Mesenteric fat pad (tissue), 1 donor: ENCODE measurements at places on chromosomes 13 and 19. TPM values are rescaled to one million over a fixed set of nuclear protein-coding genes. Genes with fewer than 3 reads are reported as not detected.
A peak's percentile ranks its signal among the peaks of the same experiment; 100 is the strongest.

Gene IGFL2
- total RNA-seq = not detected

DNA sequence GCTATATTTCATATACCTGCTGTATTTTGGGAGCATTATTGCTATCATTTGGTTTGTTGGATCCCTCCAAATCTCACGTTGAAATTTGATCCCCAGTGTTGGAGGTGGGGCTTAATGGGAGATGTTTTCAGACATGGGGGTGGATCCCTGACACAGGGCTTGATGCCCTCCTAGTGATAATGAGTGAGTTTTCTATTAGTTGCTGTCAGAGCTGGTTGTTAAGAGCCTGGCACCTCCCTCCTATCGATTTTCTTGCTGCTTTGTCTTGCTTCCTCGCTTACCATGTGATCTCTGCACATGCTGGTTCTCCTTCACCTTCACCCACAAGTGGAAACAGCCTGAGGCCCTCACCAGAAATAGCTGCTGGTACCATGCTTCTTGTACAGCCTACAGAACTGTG, 259.9 kb upstream of the STARD13 start:
- no peak for DNase-seq

- no peak for DNase-seq
These were observed 21.1 kb downstream of the PROSER1 start for GRCh38 chr13:39016787-39017186.

DNA sequence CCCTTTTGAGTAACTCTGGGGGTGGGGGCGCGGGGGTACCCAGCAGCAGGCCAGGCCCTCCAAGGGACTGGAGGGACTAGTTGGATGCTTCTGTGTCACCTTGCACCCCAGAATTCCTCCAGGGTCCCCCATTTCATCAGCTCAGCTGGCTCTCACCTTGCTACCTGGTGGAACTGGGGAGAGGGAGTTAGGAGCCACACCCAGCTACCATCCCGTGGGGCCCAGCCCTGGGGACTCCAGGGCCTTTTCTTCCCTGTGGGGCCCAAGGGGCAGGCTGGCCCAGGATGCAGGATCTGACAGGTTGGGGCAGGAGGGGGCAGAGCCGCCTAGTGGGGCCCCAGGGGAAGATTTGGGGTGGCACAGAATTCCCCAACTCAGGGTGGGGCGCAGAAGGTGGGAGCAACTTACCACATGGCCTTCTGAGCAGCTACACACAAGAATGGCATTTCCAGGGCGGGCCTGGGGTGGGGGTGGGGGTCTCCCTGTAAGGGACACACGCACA, 32.8 kb upstream of the NANOS3 start:
- no peak for DNase-seq

Gene PEG3
- total RNA-seq = 13.2 TPM

GRCh38 chr19:38650911-38651584, 3.6 kb downstream of the ACTN4 start:
- no peak for DNase-seq

Gene ZNF99
- total RNA-seq = 0.10 TPM

- no peak for DNase-seq
These were observed 25.1 kb downstream of the ELF1 start for GRCh38 chr13:40993987-40994386.

Gene CAPNS1
- 647 TPM for total RNA-seq

GRCh38 chr13:41837629-41838028, 123.3 kb downstream of the VWA8 start:
- DNase-seq = no peak

DNA sequence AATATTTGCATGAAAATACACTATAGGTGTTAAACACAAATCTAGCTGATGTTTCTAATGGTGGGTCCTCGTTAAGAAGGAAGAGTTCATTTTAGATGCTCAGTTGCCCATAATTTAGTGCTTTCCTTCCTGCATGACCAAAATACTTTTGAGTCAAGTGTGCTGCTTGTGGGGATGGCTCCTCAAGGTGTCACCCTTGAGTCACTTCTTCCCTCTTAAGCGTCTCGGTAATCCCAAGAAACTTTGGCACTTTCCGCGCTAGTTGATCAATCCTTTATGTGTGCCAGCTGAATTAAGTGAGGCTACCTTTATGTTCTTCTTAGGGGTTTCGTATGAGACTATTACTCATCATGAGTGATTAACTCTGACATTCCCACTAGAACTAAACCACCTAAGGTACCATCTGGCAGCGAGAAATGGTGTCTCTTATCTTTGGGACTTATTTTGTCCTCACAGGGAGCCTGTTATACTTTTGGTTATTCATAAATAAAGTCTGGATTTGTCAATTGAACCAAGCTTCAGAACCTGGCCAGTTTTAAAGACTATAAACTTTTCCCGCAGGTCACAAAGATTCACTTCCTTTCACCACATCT, 106.8 kb downstream of the NHLRC3 start:
- DNase-seq = no peak

Gene CNFN
- 2.2 TPM for total RNA-seq

DNA sequence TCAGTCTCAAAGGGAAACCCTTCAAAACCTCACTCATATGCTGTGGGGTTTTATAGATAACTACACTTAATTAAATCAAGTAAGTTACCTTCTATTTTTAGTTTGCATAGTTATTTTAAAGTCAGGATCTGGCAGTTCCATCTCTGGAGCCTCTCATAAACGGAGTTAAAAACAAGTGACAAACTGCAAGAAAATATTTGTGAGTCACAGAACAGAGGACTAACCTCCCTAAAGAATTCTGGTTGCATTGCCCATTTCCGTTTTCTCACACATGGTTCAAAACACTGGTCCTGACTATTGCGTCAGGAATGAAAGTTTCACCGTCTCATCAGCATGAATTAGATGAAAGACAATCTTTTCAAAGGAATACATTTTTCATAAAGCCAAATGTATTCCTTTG, 10.6 kb downstream of the RXFP2 start:
- DNase-seq = no peak

DNA sequence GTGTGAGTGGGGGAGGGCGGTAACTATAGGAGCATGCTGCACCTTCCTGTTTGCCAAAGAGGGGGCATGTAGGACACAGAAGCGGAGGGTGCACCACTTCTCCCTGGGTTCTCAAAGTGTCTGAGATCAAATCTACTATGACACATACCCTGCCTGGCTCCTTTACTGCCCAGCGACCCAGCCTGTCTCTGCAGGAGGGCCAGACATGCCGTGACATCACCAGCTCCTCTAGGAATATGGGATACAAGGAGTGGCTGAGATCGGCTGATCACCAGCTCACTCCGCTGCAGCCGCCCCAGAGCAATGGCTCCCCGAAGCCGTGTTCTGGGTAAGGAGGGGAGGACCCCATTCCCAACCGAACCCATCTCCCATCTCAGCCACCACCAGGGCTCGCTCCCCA, 16.4 kb upstream of the IGFL1 start:
- no peak for DNase-seq

Gene PRKCG
- total RNA-seq = not detected

- no peak for DNase-seq
These were observed 6.7 kb upstream of the LRCH1 start for GRCh38 chr13:46546084-46546768.

DNA sequence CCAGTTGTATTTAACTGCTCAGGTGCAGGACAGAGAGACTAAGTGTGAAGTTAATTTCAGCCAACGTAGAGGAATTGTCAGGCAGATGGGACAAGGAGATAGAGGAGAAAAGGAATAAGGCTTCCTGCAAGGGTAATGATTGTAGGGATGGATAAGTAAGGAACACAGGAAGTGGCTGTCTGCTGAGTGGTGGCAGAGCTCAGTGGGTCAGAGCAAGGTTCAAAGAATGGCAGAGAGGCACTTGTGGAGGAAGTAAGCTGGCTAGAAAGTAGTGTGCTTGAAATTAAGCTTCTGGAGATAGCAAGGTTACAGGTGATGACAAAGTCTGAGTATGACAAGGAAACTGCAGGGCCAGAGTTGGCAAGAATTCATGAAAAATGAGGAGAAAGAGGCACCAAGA, 47.9 kb downstream of the USPL1 start:
- DNase-seq = no peak

DNA sequence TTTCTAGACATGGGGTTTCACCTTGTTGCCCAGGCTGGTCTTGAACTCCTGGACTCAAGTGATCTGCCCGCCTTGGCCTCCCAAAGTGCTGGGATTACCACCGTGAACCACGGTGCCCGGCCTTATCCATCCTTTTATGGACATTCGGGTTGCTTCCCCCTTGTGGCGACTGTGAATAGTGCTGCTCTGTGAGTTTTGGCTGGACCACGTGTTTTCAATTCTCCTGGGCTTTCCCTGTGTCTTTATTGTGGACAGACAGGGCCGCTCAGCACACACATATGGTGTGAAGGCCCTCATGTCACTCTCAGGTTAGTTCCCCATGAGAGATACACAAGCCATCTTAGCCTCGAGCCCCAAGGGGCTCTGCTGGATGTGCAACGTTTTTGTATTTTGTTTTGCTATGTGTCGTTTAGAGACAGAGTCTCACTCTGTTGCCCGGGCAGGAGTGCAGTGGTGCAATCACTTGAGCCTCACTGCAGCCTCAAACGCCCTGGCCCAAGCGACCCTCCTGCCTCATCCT, 40.5 kb downstream of the MAU2 start:
- no peak for DNase-seq

- DNase-seq = no peak
These were observed 11.2 kb downstream of the NAXD start for GRCh38 chr13:110626521-110626920.

Gene ZNF256
- total RNA-seq = 4.0 TPM

- no peak for DNase-seq
These were observed 48.0 kb downstream of the GGACT start for GRCh38 chr13:100540621-100541020.

DNA sequence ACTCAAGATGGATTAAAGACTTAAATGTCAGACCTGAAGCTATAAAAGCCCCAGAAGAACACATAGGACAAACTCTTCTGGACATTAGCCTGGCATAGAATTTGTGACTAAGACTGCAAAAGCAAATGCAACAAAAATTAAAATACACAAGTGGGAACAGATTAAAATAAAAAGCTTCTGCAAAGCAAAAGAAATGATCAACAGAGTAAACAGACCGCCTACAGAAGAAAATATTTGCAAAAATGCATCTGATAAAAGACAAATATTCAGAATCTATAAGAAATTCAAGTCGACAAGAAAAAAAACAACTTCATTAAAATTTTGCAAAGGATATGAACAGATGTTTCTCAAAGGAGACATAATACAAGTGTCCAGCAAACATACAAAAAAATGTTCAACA, 537.8 kb downstream of the SLITRK1 start:
- DNase-seq = no peak

Gene YIF1B
- 36.5 TPM for total RNA-seq

DNA sequence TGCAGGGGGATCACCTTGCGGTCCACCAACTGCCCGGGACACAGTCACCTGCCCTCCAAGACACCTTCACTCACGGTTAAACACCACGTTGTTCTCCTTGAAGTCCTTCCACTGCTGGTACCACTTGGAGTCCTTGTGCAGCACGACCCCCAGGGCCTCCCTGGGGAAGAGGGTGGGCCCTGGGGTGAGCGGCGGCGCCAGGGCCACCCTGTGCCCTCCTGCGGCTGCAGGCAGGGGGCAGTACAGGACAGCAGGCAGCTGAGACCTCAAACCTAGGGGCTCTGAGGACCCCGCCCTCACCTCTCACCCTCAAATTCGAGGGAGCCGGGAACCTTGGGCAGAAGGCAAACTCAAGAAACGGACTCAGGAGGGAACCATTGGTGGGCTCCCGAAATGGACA, 7.5 kb upstream of the CTXN1 start:
- DNase-seq = no peak

DNA sequence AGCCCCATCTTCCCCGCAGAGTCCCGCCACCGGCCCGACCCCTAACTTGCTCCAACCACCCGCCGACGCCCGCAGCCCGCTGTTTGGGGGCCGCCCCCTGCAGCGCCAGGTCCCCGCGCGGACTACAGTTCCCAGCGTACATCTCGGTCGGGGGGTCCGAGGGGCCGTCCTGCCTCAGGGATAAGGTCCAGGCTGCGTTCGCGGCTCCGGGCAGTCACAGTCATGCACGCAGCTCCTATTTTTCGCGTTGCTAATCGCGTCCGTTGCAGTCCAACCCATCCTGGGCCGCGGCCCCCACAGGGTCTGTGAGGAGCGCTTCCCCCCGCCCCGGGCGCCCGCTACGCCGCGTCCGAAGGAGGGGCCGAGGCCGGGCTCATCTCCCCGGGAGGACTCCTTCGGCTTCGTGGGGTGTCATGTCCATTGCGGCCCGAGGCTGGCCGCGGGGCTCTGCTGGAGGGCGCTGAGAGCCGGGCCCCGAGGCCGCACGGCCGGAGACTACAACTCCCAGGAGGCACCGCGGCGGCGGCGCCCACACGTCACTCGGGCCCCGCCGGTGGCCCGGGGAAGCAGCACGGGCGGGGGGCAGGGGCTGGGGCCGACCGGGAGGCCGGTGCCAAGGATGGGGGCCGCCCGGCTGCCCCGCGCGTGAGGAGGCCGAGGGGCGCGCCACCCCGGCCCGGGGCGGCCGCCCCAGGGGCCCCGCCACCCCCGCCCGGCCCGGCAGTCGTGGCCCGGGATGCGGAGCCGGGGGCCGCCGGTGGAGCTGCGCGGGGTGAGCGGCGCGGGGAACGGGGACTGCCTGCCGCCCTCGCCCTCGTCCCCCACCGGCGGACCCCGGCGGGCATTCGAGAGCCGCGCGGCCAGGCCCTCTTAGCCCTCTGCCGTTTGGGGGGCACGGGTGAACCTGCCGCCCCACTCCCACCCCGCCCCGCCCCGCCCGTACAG, at the start of gene MAP3K10:
MAP3K10 (plus strand) TSS at position 536 of the 945 bp plus-strand sequence. CDS start 606 bp downstream, outside the sequence.
- peak; percentile 93 for DNase-seq

Gene KLK12
- total RNA-seq = not detected

Gene TRIP10
- 88.3 TPM for total RNA-seq

DNA sequence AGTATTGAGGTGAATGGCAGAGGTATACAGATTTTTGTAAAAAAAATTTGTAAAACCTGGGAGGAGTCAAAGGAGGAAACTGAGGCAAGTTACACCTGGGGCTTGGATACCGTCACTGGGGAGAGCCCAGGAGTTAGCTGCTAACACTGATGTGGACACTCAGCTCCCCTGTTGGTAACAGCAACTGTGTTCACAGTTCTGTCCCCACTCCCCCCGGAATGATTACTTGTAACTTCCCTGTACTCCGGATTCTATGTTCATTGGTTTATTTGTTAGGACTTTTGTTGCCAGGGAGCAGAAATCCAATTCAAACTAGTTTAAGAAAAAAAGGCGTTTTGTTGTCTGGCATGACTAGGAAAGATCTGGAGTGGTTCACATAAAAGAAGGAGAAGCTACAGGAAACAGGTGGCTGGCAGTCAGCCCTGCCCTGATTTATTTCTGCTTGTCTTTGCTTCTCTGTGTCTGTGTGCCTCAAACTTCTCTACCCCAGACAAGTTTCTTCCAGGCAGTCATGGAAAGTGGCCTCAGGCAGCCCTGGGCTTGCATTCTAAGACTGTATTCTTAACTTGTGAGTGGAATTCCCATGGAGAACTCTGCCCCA, 2.3 kb upstream of the GPR12 start:
- no peak for DNase-seq

DNA sequence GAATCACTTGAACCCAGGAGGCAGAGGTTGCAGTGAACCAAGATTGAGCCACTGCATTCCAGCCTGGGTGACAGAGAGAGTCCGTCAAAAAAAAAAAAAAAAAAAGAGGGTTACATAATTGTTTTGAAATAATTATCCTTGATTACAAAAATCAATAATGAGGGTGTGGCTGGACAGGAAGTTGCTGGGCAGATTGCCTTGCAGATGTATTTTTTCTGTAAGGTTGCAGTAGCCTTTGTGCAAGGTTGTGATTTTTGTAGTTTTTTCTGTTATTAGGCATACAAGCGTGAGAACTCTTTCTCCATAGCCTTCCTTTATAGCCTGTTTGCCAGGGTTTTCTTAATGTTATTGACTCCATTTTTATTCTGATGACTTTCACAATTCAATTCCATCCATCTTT, 40.7 kb upstream of the SIN3B start:
- DNase-seq = no peak

Gene LILRB2
- total RNA-seq = 14.4 TPM

Gene IL17D
- 2.2 TPM for total RNA-seq
